SHP77 (cell line): ENCODE measurements at places on chromosomes 7 and 10.

GRCh38 chr7:20491284-20491683 lies 124.2 kb upstream of the ABCB5 start:
- no peak for DNase-seq

DNA sequence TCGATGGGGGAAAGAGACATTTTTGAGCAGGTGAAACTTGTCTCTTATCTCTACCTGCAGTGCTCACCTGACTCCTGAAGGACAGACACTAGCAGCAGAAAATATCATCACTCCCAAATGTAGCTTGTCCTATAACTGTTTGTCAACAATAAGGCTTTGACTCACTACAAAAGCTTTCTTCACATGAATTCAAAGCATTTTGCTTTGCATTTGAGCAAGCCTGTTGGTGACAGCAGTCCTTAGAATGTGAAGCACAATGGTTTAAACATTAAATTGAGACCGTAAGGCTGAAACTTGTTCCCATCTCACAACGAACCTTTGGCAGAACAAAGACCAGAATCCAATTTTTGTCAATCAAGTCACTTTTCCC lies 30.6 kb upstream of the ZNRF2 start:
- no peak for DNase-seq

DNA sequence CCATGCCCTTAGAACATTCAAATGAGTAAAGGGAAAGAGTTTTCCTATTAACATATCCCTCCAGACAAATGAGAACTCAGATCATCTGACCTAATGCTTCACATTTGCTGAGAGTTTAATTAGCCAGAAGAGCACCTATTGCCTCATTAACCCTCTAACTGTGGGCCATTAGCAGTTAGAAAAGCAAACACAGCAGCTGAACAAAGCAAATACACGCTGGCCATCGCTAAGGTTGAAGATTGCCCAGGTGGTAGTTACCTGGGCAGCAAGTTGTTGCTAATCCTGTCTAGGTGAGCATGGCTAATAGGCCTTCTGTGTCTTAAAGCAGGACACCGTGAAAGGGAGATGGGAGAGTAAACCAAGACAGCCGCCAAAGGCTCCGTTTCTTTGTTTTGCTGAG lies 49.9 kb upstream of the UCN3 start:
- no peak for DNase-seq

- no peak for DNase-seq
These were observed 2.6 kb upstream of the ZNF438 start for GRCh38 chr10:31034098-31034909.

DNA sequence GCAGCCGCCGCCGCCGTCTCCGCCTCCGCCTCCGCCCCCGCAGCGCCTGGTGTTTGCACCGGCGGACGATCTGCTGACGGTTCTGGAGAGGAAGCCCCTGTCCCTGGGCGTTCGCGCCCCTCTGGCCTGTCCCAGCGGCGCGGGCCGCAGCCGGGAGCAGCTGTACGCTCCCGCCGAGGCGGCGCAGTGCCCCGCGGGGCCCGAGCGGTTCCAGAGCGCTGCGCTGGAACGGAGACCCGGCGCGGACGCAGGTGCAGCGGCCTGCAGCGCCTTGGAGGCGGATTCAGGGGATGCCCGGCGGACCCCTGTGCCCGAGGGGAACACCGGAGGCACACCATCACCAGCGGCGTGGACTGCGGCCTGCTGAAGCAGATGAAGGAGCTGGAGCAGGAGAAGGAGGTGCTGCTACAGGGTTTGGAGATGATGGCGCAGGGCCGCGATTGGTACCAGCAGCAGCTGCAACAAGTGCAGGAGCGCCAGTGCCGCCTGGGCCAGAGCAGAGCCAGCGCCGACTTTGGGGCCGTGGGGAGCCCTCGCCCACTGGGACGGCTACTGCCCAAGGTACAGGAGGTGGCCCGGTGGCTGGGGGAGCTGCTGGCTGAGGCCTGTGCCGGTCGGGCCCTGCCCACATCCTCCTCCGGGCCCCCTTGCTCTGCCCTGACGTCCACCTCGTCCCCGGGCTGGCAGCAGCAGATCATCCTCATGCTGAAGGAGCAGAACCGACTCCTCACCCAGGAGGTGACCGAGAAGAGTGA lies 24.8 kb upstream of the ZNF735 start:
- DNase-seq: no peak
